ENCODE measurements at places on chromosomes 7 and 10.

GRCh38 chr10:48363617-48364355 lies 57.3 kb downstream of the MAPK8 start:
- peak; percentile 58 for DNase-seq

- no peak for DNase-seq
Measured at GRCh38 chr10:15720635-15721287, 1.0 kb upstream of the ITGA8 start.

- DNase-seq = no peak
Measured at GRCh38 chr7:109460296-109460695, 890.6 kb downstream of the DNAJB9 start.

- DNase-seq = no peak
Measured at GRCh38 chr10:13593535-13593934, 6.8 kb downstream of the PRPF18 start.

DNA sequence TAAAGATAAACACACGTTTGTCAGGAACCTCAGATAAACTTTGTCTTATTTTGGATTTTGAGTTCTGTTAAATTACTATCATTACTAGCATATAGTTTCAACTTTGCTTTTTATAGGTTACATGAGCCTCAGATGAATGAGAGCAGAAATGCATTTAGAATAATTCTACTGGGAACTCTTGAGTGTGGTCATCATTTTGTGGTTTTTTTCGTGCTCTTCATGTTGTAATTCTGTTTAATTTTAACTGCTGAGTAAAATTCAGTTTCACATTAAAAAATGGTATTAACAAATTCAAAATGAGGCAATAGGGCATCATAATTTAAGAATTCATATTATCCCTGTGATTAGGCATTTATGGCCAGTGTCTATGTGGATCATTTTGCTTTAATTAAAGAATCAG lies 72.9 kb downstream of the GNAI1 start:
- no peak for DNase-seq

GRCh38 chr10:119675483-119676170 lies 24.4 kb downstream of the BAG3 start:
- DNase-seq = no peak

DNA sequence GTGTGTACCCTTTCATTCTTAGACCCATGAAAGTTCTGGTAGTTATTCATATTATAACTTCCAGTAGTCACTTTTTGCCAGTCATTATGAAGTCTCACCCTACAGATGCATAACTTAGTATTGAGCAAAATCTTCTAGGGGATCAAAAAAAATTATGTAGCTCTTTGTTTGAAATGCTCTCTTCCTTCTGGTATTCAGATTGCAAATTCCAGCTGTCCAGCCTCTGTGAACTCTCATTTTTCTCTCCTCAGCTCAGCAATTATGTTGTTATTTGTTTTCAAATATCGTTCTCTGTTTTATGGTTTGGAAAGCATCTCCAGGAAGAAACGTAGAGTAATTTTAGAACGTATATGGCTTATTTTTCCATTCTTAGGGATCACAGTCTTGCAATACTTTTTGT lies 442.5 kb downstream of the SEMA3D start:
- DNase-seq = no peak

Measured in Jurkat, Clone E6-1 (cell line).